ENCODE measurements at places on chromosomes 1 and 21.

- DNase-seq: no peak
Observed at GRCh38 chr1:24702511-24703293, 42.5 kb upstream of the CLIC4 start.

DNA sequence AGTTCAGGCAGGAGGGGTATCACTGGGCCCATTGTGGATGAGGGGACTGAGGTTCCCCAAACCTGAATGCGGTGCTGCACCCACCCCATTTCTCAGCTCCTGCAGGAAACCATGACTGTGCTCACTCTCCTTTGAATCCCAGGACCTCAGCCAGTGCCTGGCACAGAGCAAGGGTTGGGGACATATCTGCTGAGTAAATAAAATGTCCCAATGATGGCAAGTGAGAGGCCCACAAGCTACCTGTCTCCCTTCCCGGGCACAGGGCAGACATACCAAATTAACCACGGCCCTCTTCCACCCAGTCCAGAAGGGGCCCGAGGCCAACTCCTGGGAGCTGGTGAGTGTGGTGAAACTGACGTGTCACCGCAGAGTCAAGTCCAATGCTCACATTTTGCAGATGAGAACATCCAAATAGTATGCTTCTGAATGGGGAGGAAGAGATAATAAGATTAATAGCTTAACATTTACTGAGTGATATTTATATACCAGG, 97.6 kb downstream of the EPHB2 start:
- DNase-seq: no peak

DNA sequence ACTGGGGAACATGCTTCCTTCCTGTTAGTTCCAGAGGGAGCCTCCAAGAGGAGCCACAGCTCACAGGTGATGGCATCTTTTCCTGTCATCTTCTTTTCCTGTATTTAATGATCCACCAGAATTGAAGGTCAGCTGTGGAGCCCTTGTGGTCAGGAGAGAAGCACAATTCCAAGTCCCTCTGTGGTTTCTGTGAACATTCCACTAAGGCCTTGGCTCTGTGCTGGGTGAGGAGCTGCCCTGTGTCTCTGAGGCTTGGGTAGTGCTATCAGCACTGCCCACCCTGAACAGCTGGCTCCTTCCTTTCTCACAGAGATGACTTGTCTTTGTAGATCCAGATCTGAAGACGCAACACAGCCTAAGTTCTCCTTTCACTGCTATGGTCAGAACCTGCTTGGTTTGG, 141.9 kb upstream of the MAP1LC3C start:
- DNase-seq: no peak

GRCh38 chr1:19206947-19207346, 3.1 kb downstream of the UBR4 start:
- no peak for DNase-seq

DNA sequence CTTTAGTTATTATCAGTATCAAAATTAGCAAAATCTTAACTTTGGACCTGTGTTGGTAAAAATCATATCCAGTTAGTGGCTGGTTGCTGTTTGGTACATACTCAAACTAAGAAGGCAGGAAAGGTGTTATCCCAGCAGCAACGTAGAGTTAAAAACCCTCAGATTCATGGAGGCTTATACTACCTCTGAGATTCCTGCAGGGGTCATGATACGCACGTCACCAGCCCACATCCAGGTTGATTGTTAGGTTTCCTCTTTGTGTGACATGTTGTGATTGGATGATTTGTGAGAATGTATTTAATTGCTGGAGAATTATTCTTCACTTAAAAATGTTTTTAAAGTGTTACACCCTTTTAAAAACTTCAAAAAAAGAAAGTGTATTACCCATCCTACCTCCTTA, 423.3 kb upstream of the ADGRL2 start:
- DNase-seq: no peak

GRCh38 chr1:198942466-198942865, 303.6 kb downstream of the PTPRC start:
- no peak for DNase-seq

GRCh38 chr1:41546833-41547135, 62.3 kb upstream of the EDN2 start:
- no peak for DNase-seq

- DNase-seq: no peak
Observed at GRCh38 chr1:97105531-97105930, 383.9 kb downstream of the PTBP2 start.

DNA sequence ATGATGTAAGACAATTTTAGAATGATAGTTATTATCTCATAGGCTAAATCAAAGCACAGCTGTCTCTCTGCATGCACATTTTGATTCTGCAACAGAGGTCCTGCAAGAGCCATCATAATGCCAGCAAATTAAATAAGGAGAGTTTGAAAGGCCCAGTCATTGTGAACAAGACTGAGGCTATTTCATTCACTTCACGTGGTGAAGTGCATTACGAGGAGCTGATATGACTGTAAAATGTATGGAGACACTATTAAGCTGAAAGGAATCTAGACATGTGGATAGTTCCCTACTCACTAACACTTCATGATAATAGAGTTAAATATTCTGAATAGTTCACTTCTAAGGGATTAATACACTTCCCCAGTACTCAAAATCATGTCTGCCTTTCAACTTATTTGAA, 299.0 kb downstream of the SMYD3 start:
- DNase-seq: no peak

All from right kidney (tissue), 9 donors.